Esophagus squamous epithelium (tissue), 5 donors: ENCODE measurements at places on chromosomes 12 and 14.

- H3K4me3 ChIP-seq: no peak overlapping the region
- no peak overlapping the region for H3K27ac ChIP-seq
- H3K27me3 ChIP-seq: no peaks in the 10 kb centered on the region
- no peak for DNase-seq
- peaks cover under 1% of the 10 kb centered on the region for H3K4me1 ChIP-seq
- peaks cover 90% of the 10 kb centered on the region for H3K36me3 ChIP-seq
Observed at GRCh38 chr14:52008136-52008535, 18.8 kb downstream of the RTRAF start.

DNA sequence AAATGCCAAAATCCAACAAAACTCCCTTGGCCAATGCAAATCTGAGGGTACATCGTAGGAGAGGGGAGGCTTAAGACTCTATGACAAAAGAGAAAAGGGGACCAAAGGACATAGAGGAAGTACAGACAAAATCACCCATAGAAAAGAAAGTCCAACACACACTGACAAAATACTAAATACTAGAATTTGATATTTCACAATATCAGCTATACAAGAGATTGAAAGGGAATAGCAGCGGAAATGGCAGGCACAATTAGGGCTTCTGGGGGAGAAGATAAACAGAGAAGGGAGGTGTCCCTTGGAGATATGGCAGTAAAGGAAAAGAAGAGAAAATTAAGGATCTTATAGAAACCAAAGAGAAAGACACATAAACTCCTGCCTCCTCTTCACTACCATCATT, 29.0 kb downstream of the ATP2B1 start:
- peaks cover 1% of the 10 kb centered on the region for H3K4me1 ChIP-seq
- no peak for DNase-seq
- no peaks in the 10 kb centered on the region for H3K27me3 ChIP-seq
- H3K36me3 ChIP-seq: no peaks in the 10 kb centered on the region

- no peaks in the 10 kb centered on the region for H3K4me1 ChIP-seq
- no peaks in the 10 kb centered on the region for H3K27me3 ChIP-seq
- no peak overlapping the region for H3K27ac ChIP-seq
Observed at GRCh38 chr14:87334997-87335685, 657.8 kb downstream of the GALC start.

GRCh38 chr12:27571463-27571862, 47.5 kb downstream of the PPFIBP1 start:
- DNase-seq: no peak
- H3K36me3 ChIP-seq: no peaks in the 10 kb centered on the region
- no peak overlapping the region for H3K27ac ChIP-seq
